ENCODE measurements at places on chromosomes 11 and 22.

- DNase-seq: no peak
Measured at GRCh38 chr22:39181356-39181755, 28.9 kb upstream of the CBX7 start.

- DNase-seq: no peak
Measured at GRCh38 chr11:20712912-20713311, 43.5 kb downstream of the NELL1 start.

DNA sequence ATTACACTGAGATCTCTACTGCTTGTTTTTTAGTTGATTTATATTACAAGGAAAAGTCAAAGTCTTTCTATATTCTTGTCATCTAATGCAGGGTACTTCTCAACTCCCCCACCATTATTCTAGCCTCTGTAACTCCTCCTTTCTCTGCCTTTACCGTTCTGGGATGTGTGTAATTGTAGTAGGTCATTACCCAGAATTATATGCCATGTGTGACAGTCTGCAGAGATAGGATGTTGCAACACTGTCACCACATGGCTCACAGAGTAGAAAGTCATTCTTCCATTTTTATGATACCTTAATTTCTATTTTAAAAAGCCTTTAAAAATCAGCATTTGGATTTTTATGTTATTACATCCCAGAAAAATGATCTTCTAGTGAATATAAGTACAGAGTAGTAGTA lies 32.7 kb downstream of the ZNF143 start:
- no peak for DNase-seq

- DNase-seq: no peak
Measured at GRCh38 chr11:84322211-84322610, 1036.0 kb upstream of the CCDC90B start.

GRCh38 chr11:19703211-19703610 lies 9.4 kb upstream of the NAV2 start:
- no peak for DNase-seq

DNA sequence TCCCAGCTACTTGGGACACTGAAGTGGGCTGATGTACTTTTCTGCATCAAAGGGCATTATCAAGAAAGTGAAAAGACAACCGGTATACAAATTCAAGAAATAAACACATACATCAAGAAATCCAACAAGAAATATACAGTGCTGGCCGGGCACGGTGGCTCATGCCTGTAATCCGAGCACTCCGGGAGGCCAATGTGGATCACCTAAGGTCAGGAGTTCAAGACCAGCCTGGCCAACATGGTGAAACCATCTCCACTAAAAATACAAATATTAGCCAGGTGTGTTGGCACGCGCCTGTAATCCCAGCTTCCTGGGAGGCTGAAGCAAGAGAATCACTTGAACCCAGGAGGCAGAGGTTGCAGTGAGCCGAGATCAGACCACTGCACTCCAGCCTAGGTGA lies 9.5 kb downstream of the USP28 start:
- no peak for DNase-seq

DNA sequence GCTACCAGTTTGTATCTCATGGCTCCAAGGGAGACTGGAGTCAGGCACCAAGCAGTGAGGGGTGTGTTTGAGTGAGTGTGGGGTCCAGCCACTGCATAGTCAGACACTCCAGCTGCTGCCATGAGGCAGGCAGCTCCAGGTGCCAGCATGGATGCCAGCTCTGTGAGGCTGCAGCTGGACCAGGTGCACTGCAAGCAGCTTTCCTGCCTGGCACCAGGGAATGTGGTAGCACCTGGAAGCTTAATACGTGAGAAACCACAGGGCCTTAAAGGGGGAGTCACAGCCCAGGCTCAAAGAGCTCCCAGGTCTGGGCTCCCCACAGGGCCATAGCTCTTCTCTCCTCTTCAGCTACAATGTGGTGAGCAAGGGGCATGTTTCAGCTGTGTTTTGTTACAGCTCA lies 817.8 kb upstream of the LUZP2 start:
- no peak for DNase-seq

- DNase-seq: no peak
Measured at GRCh38 chr11:1829039-1829820, 5.6 kb upstream of the SYT8 start.

- no peak for DNase-seq
Measured at GRCh38 chr11:92751594-92751993, 217.9 kb upstream of the MTNR1B start.

DNA sequence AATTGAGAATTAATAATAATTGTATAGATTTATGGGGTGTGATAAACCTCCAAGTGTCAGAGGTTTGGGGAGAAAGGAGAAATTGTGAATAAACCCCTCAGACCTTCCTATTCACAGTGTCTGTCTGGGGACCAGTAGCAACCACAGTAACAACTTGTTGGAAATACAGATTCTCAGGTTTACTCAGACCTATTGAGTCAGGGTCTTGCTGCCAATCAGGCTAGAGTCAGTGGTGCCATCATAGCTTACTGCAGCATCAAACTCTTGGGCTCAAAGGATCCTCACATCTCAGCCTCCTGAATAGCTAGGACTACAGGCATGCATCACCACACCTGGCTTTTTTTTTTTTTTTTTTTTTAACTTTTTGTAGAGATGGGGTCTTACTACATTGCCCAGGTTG lies 17.3 kb downstream of the SLC3A2 start:
- DNase-seq: no peak

- no peak for DNase-seq
Measured at GRCh38 chr11:122421702-122422101, 233.8 kb upstream of the UBASH3B start.

GRCh38 chr11:67022341-67022933 lies 497 bp upstream of the SYT12 start:
- DNase-seq: no peak

DNA sequence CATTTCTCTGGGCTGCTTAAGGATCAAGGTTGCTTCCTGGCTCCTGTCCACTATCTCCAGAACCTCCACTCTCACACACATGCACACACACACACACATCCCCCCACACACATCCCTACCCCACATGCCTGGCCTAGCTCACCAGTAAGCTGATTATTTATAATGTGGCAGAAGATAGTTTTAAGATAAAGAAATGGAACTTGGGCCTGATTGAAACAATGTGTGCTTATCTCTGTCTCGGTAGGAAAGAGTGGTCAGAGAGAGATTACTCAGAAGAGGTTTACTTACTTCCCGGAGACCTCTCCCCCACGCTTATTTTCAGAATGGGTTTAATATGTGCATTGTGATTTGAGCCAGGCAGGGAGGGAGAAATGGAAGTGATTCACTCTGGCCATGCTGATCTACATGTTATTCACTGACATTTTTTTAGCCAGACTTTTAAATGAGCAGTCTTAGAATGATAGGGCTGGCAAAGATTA lies 422.4 kb downstream of the TENM4 start:
- no peak for DNase-seq

GRCh38 chr11:4071914-4072313 lies 22.7 kb upstream of the RRM1 start:
- no peak for DNase-seq

DNA sequence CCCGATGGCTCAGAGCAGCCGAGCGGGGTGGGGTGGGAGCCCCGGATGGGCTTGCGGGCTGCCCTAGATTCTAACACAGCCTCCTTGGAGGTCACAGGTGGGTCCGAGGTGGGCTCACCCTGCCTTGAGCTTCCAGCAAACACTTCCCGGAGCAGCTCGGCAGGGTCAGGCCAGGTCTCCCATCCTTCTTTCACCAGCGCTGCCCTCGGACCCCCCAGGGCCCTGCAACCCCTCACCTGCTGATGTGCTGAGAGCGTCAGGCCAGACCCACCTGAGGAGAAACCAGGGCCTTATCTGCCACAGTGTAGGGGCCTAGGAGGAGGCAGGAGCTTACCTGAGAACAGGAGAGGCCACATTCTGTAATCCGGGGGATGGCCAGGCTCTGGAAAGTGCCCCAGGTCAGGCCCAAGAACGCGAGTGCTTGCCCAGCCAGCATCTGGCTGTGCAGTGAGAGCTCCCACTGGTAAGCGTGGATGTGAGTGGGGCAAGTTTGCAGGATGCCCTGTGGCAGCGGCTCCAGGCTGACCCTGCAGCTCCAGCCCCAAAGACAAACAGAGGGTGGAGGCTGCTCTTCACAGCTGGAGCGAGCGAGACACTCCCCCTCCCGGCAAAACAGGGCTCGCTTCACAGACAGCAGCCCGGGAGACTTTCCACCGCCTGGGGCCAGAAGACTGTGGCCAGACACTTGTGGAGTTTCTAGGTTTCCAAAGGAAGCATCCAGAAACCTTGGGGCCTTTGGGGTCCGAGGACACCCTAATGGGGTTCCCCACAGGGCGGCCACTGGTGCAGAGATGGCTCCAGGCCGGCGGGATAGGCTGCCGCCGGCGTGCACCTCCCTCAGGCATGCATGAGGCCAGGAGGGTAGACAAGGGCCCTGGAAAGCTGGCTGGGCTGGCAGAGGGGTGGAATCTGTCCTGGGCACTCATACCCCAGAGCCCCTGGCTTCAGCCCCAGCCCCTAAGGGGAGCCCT lies at the start of gene IL17REL:
IL17REL (minus strand) TSS at position 555 of the 971 bp plus-strand sequence; CDS start at position 436, 119 bp downstream.
- no peak for DNase-seq

- DNase-seq: no peak
Measured at GRCh38 chr11:44621784-44622183, 56.3 kb downstream of the CD82 start.

DNA sequence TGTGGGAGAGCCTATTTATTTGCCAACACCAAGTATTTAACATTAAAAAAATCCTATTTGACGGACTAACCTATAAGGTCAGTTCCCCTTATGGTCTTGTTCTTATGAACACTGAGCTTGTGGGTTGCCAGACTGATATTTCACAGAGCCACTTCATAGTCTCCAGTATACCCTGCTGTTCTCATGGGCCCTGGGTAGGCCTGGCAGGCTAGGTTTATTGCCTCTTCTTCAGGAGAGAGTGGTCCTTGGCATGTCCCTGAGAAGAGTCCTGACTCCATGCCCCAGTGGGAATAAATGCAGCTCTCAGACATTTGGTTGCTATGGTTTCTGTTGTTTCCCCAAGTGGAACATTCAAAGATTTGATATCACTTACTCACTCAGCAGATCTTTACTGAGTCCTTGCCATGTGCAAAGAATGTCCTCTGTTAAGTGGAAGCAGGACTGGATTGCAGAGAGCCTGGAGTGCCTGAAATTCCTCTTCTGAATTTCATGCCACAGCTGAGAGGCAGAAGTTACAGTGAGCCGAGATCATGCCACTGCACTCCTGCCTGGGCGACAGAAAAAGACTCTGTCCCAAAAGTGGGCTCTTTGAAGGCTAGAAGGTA lies 15.7 kb downstream of the SLC5A1 start:
- no peak for DNase-seq

GRCh38 chr11:43404836-43405479 lies 46.2 kb downstream of the TTC17 start:
- no peak for DNase-seq

DNA sequence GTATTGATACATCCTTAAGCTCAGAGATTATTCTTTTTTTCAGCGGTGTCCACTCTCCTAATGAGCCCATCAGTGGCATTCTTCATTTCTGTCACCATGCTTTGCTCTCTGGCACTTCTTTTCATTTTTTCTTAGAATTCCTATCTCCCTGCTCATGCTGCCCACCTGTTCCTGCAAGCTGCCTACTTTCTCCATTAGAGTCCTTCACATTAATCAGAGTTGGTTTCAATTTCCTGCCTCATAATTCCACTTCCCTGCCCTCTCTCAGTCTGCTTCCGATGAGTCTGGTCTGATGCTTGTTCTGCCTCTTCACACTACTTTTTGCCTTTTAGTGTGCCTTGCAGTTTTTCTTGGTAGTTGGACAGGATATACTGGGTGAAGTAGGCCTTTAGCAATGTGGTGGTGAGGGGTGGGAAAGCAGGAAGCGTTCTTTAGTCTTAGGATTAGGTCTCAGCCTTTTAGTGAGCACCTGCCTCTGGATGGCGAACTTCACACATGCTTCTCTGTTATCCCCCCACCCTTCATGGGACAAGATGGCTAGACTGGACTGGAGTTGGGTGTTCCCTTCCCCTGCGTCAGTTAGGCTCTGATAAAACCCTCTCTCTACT lies 53.6 kb downstream of the CECR2 start:
- no peak for DNase-seq

Data from activated effector memory CD4-positive, alpha-beta T cell treated with Interleukin-2 at 50 U/mL for 16 hours (primary cell).